ENCODE measurements at places on chromosomes 6 and 20.

- peak; percentile 13 for DNase-seq
Measured at GRCh38 chr6:52176550-52176949, 9.6 kb upstream of the IL17A start.

DNA sequence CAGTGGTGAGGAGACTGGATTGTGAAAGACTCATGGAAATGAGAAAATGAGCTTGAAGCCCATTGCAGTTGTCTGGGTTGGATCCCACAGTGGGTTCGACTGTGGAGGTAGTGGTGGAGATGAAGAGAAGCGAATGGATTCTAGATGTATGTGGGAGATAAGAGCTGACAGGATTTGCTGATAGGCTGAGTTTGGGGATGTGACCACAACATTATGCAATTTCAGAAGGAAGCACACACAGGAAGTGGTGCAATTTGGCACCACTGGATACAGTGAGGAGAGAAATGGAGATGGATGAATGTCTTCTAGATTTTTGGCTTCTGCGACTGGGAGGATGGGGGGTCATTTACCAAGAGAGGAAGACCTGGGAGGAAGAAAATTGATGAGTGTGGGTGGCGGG is 64.4 kb upstream of the MAFB start:
- DNase-seq: no peak

- DNase-seq: no peak
Measured at GRCh38 chr6:31497531-31498476, at the start of gene MICB. MICB (plus strand) TSS chr6:31498145; CDS start chr6:31498194, 49 bp downstream.

DNA sequence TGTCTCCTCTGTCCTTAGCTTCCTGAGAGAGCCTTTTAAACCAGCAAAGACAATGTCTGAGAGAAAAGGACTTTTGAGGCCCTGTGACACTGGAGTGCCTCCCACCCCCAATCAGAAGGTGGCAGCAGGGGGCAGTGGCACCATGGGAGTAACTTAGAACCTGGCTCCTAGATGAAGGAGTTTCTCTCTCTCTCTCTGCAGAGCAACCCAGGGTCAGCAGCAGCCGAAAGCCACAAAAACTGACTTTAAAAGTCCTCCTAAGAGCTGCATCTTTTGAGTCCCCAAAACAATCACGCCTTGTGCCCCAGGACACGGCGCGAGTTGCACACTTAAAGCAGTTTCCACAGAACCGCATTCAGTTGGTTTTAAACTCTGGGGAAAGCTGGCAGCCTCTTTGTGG is 5.3 kb upstream of the TCP11 start:
- DNase-seq: peak; percentile 13

DNA sequence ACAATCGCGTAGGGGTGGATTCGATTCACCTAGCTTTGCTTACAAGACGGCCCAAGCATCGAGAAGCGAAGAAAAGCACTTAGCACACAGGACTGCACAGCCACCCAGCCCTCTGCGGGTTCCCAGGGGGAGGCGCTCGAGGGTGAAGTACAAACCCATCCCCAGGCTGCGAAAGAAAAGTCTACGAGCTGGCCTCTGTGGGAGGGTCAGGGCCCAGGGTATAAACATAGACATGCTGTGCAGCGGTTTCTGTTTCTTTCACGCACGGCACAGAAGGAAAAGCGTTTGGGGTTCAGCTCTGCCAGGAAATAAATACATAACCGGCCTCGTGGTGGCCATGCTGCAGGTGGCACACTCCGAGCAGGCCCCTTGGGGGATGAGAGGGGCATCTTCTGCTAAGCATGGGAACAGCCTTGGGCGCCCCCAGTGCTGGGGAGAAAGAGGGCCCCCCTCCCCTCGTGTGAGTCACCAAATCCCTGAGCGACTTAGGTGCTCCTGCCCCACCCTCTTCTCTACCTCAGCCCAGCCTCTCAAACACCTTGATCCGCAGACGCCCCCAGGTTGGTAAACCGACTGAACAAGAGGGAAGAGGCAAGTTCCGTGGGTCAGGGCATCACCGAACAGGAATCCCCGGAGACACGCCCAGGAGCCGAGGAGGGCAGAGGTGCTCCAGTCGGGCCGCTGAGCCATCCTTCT is 91.6 kb upstream of the RIPOR2 start:
- DNase-seq: no peak

DNA sequence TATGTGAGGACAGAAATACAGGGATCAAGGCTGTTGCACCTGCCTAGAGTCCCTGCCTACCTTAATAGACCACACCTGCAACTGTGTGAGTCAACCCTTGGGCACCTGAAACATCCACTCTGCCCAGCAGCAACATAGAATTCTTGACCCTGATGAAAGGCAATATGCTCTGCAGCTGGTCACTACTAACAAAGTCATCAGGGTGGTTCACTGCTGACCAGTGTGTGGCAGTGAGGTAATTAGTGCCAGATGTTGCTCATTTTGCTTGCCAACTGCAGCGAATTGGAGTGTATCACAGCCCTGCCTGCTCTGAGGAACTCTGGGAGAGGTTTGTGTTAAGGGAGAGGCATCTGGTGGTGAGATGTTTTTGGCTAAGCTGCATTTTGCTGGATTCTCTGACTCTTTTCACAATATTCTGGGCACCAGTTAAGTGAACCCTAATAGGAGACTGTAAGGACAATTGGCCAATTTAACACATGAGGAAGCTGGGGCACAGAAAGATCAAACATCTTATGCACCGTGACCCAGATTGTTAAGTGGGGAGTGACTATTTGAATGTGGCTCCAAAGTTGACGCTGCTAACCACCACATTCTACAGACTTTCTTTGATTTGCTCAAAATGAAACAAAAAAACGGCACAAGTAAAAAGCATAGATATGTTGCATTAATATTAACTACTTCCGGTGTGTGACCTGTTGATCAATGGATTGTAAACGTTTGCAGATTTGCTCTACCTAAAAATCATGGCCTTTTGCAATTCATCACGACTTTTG is 61.9 kb upstream of the OPRM1 start:
- DNase-seq: no peak

GRCh38 chr20:1108437-1108920 is 9.9 kb upstream of the PSMF1 start:
- DNase-seq: peak; percentile 14

GRCh38 chr6:22448291-22448711 is 121.1 kb upstream of the HDGFL1 start:
- DNase-seq: no peak

DNA sequence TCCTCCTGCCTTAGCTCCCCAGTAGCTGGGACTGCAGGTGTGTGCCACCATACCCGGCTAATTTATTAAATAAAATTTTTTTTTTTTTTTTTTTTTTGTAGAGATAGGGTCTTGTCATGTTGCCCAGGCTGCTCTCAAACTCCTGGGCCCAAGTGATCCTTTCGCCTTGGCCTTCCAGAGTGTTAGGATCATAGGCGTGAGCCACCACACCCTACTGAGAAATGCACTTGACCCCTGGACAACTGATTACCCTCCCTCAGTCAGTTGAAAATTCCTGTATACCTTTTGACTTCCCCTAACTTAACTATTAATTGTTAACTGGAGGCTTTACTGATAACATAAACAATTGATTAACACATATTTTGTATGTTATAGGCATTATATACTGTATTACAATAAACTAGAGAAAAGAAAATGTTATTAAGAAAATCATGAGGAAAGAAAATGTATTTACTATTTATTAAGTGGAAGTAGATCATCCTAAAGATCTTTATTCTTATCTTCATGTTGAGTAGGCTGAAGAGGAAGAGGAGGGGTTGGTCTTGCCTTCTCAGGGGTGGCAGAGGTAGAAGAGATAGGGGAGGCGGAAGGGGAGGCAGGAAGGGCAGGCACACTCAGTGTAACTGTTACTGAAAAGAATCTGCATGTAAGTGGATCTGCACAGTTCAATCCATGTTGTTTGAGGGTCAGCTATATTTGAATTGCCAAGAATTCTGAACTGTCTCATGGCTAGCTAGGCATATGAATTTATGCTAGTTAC is 104.3 kb downstream of the FARS2 start:
- DNase-seq: no peak

DNA sequence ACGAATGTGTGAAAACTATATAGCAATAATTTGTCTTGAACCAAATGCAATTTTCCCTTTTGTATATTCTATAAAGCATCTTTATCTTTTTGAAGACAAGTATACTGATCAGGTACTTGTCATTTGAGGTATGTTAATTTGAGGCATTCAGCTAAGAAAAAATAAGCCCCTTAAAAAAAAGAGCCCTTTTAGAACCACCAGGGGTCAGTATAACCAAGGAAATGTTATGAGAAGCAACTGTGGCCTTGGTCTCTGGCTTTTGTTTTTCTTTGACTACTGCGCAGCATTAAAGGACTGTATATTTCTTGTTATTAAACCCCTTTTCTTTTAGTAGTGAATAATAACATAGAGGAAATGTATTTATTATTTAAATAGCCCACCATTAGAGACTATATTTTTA is 43.1 kb downstream of the CD109 start:
- DNase-seq: no peak

- DNase-seq: no peak
Measured at GRCh38 chr20:63081351-63081750, 74.6 kb upstream of the BHLHE23 start.

DNA sequence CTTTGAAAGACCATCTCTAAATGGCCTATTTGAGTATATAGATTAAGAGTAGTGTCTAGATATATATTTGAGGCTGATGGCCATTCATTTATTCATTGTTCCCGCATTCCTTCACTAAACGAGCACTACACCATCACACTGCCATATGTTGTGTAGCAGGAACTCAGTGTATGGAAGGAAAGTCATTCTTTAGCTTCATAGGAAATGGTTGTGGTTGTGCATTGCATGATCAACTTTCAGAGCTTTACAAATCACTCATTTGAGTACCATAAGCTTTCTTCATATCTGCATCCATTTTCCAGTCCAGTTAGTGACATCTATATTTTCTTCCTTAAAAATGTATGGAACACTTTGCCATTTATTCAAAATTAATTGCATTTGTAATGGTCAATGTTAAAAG is 97.9 kb downstream of the ARID1B start:
- DNase-seq: no peak

- no peak for DNase-seq
Measured at GRCh38 chr6:72216222-72217068, 330.1 kb downstream of the RIMS1 start.

DNA sequence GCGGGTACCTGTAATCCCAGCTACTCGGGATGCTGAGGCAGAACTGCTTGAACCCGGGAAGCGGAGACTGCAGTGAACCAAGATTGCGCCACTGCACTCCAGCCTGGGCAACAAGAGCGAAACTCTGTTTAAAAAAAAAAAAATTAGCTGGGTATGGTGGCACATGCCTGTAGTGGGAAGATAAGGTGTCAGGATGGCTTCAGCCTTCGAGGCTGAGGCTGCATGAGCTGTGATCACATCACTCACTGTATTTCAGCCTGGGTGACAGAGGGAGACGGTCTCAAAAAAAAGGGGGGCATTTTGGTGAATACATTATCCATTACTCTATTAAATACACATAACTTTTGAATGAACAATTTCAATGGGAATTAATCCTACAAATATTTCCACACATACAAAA is 32.4 kb downstream of the SNX3 start:
- no peak for DNase-seq

GRCh38 chr20:57628047-57628961 is 8.1 kb upstream of the ZBP1 start:
- peak; percentile 58 for DNase-seq

DNA sequence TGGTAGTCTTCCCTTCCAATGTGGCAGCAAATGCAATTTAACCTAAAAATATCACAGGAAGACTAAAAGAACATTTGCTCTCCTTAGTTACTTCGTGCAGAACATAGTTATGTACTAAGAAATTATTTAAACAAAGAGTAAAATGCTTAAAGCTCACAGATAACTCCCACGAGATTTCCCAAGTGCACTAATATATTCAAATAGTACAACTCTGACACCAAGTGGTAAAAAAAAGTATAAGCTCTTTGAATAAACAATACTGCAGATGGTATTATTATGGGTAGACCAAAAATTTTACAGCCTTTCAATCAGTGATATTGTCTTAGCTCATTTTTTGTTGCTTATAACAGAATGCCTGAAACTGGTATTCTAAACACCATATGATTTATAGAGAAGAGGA is 52.8 kb upstream of the FILIP1 start:
- DNase-seq: no peak

- DNase-seq: no peak
Measured at GRCh38 chr6:113674075-113674474, 183.1 kb upstream of the MARCKS start.

DNA sequence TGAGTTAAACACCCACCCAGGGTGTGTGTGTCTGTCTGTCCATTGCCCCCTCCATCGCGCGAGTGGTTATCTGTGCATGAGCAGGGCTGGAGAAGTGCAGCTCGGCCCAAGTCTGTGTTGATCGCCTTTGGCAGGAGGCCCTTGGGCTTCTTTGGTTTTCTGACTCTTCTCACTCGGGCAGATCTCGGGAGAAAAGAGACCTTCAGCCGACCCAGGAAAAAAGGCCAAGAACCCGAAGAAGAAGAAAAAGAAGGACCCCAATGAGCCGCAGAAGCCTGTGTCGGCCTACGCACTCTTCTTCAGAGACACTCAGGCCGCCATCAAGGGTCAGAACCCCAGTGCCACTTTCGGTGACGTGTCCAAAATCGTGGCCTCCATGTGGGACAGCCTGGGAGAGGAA is 132.9 kb downstream of the JPH2 start:
- DNase-seq: no peak

DNA sequence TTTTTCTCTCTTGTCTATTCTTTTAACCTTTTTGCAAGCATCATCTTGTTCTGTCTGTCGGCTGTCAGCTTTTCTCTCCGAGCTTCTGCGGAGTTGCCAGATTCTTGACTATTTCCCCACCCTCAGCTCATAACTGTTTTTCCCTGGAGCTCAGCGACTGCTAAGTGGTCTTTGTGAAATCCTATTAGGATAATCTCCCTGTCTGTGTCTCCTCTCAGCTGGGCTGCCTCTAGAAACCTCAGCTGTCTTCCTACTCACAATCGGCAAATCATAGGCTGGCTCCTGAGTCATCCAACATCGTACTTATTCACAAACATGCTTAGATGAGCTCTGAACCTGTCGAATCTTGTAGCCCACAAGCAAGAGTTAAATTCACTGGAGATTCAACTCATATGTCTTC is 332.3 kb downstream of the PTPRT start:
- DNase-seq: no peak

DNA sequence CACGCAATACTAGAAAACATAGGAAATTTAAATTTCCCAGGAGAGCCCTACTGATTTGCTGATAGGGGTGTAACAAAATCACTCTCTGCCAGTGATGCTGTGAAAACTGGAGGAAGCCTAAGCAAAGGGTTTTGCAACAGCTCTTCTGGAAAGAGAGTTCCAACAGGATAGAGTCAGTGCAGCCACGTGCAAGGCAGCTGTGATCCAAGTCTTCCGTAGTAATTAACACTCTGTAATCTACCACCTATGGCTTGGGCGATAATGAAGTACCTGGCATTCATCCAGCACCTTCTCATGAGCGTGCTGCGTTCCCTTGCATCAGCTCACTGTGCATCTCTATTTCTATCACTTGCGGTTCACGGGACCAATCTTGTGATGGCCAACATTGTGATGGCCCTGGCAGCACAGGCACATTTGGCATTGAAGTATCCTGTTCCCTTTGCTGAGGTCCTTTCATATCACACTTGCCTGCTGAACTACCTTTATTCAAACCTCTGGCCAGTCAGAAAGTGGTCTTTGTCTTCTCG is 48.2 kb downstream of the IRF4 start:
- DNase-seq: no peak

Measured in NK-92 treated with Interleukin-12 subunit alpha and Interleukin-12 subunit beta, amount 100 ng/mL, for 24 hours (cell line).